ENCODE measurements at places on chromosomes 3 and 15.

- peak; percentile 79 for DNase-seq
These were observed 63.9 kb upstream of the FAM98B start for GRCh38 chr15:38389924-38390542.

DNA sequence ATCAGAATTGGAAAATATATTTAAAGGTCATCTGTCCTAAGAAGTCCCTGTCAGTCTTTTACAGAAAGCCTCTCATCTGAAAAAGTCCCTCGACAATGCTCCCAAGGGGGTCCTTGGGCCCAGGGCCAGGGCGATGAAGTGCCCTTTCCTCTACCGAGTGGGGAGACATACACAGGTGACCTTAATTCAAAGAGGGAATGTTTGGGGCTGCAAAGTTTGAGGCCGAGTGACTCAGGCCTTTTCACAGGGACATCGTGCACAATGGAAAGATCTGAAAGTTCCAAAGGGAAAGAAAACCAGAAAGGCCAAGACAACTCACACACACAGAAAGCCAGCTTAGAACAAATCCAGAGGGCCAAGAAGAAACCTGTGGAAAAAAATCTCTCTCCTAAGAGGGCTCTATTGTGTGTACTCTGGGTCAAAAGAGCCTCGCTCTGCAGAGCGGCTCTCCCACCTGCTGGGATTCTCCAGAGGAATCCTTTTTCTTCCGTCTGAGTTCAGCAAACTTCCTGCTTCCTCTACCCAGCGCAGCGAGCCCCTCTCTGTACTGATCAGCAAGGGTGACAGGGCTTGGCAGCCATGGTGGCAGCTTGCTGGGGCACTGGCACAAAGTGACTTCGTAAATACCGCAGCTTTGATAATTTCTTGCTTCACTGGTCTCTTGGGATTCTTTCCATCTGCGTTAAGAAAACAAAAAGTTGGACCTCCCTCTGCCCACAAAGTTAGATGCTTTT is 259.1 kb downstream of the OPA1 start:
- no peak for DNase-seq

DNA sequence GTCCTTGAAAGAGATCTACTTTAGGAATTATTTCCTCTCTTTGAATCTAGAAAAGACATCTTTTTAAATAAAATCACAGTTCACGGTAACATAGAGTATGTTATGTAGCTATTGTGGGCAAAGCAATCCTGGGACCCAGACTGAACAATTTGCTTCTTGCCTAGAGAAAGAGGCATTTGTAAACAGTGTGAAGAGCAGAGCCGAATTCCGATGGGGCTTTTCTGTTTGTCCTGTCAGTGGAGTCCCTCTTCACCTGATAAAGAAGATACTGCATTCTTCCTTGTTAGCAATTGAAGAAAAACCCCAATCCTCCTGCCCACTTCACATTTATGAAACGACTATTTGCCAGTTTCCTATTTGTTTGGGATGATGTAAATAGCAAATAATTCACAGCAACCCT is 462.9 kb downstream of the WDR72 start:
- DNase-seq, result no peak

- DNase-seq, result no peak
These were observed 167.0 kb downstream of the TLE3 start for GRCh38 chr15:69930754-69931153.

DNA sequence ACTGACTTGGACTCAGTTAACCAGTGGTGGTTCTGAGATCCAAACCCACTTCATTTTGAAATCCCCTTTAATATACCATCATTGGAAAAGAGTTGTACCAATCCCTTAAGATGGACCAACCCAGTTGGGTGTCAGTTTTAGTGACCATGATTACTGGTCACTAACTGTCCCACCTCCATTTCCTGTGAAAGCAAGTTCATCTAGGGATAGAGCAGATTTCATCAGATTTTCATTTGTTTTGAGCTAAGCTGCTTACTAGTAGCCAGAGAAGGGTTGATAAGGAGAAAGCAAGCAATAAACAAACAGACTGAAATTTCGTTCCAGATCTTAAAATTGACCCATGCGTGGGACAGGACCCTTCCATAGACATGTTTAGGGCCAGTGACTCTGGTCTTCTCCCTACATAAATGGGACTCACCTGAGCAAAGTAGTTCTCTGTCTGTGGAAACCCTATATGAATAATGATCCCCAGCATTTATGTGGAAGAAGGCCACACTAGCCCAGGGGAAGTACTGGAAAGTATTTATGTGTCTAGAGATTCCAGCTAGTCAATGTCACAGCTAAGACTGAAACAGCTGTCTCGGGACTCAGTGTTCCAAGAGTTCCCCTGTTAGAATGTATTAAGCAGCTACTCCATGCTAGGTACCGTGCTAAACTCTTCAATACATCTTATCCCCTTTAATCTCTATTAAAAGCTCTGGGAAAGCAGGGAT is 196.0 kb upstream of the BCL6 start:
- DNase-seq, result no peak

DNA sequence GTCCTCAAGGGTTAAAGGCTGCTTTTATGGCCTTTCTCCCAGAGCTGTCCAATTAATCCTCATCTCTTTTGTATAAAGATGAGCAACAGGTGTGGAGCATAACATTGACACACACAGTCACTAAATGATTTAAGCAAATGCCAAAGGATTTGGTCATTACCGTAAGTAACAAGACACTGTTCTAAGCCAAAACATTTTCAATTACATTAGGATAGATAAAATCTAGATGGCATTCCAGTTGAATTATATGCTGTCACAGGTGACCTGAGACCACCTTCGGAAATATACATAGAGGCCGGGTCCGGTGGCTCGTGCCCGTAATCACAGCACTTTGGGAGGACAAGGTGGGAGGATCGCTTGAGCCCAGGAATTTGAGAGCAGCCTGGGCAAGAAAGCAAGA is 105.3 kb upstream of the UBE3A start:
- DNase-seq, result no peak

GRCh38 chr15:57460208-57460816 is 84.0 kb downstream of the CGNL1 start:
- DNase-seq, result no peak

All from activated CD4-positive, alpha-beta T cell treated with anti-CD3 and anti-CD28 coated beads for 48 hours (primary cell).